ENCODE measurements at places on chromosomes 11 and 22.

DNA sequence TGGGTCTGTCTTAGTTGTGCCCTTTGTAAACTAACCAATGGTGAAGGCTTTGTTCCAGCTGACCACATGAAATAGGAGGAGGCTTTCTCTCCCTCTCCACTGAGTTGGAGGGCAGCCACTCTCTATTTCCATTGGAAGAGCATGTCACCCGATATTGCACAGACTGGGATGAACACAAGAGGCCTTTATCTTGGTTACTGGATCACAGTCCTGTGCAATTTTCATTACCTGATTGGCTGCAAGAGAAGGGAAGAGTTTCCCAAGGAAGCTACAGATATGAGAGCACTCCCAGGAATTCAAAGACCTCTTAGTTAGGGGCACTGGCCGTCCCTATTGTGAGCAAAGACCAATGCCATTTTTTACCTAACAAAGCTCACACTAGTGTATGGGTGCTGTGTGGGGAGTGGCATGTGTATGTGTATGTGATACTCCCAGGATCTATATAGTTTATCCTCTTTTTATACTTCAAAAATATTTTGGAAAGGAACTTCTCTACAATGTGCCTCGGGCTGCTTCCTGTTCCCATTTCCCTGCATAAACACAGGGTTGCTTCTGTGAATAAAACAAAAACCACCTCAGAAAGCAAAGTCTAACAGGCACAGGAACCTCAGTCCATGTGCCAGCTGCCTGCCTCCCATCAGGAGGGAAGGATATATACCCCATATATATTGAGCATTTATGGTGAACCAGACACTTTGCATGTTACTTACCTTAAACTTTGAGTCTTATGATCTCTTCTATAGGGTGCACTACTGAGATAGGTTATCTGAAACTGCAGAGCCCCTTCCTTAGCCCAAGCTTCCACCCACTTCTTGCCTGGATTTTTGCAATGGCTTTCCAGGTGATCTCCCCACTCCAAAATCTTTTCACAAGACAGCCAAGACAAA is 126.5 kb downstream of the RASSF10 start:
- DNase-seq, result peak; percentile 72

DNA sequence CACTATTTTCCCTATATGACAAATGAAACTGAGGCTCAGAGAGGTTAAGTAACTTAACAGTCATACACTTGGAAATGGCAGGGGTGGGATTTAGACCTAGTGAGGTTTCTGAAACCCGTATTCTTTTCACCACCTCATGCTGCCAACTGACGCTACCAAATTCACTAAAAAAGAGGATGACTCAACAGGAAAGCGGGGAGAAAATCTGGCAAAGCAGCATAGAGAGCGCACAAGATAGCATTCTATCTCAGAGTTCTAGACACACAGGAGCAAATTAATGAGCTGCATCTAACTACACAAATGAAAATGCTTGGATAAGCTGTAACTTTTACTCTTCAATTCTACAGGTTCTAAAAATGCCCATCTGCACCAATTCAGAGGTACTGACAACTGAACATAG is 136.4 kb downstream of the RBFOX2 start:
- peak; percentile 61 for DNase-seq

- DNase-seq, result no peak
These were observed 1293.9 kb downstream of the JRKL start for GRCh38 chr11:97683733-97684132.

GRCh38 chr11:35974882-35975589 is 31.2 kb downstream of the LDLRAD3 start:
- no peak for DNase-seq

- no peak for DNase-seq
These were observed 5.5 kb downstream of the APOL2 start for GRCh38 chr22:36233796-36234195.

GRCh38 chr11:19258641-19259230 is 18.0 kb upstream of the E2F8 start:
- no peak for DNase-seq

Data from HCEC 1CT (cell line).